Stimulated activated naive CD4-positive, alpha-beta T cell treated with Interleukin-2 at 50 U/mL for 16 hours (primary cell): ENCODE measurements at places on chromosomes 2 and 18.

- no peak for DNase-seq
Measured at GRCh38 chr2:238878051-238878735, 30.3 kb downstream of the TWIST2 start.

- DNase-seq = no peak
Measured at GRCh38 chr18:68288408-68288807, 426.5 kb downstream of the TMX3 start.

GRCh38 chr2:102434655-102435381, 11.9 kb downstream of the IL18RAP start:
- DNase-seq = no peak

DNA sequence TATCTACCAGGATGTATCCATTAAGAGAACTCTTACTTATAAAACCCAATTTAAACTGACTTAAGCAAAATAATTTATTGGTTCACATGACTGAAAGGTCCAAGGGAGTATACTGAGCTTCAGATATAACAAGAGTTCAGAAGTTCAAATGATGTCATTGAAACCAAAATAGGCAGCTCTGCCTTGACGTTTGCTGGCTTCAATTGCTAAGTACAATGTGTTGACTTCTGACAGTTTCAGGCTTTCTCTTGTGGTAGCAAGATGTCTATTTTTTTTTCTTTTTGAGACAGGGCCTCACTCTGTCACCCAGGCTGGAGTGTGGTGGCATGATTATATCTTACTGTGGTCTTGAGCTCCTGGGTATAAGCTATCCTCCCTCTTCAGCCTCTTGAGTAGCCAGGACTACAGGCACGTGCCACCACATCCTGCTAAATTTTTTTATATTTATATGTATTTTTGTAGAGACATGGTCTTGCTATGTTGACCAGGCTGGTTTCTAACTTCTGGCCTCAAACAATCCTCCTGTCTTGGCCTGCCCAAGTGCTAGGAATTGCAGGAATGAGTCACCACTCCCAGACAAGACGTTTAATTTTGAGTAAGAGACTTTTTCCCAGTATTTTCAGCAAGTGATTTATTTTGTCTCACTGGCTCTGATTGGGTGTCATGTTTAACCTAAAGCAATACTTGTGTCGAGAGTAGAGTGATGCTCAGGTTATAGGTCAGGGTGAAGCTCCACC, 184.8 kb downstream of the NR4A2 start:
- no peak for DNase-seq

GRCh38 chr18:13608791-13609532, 117.4 kb downstream of the FAM210A start:
- no peak for DNase-seq
